ENCODE measurements at places on chromosomes 5 and 9.

- no peak for DNase-seq
Observed at GRCh38 chr5:124754206-124754927, 7.9 kb upstream of the ZNF608 start.

DNA sequence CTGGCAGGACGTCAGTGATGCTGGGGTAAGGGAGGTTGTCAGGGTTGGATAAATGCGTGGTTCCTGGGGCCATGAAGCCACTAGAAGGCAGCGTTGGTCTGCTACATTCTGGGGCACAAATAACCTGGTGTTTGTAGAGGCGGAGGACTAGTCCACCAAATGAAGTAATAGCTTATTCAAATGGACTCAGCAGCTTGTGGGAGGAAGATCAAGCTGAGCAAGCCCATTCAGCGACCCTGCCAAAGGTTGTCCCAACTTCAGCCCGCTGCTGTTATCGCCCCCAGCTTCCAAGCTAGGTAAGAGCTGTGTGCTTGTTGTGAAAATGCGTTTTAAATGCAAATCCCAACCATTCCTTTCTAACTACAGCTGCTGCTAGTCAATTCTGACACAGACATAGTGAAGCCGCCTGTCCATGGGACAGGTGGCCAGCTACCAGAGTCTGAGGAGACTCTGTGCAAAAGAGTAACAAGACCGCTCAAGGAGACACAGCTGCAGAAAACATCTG is 7.6 kb upstream of the FAM240B start:
- DNase-seq, result no peak

DNA sequence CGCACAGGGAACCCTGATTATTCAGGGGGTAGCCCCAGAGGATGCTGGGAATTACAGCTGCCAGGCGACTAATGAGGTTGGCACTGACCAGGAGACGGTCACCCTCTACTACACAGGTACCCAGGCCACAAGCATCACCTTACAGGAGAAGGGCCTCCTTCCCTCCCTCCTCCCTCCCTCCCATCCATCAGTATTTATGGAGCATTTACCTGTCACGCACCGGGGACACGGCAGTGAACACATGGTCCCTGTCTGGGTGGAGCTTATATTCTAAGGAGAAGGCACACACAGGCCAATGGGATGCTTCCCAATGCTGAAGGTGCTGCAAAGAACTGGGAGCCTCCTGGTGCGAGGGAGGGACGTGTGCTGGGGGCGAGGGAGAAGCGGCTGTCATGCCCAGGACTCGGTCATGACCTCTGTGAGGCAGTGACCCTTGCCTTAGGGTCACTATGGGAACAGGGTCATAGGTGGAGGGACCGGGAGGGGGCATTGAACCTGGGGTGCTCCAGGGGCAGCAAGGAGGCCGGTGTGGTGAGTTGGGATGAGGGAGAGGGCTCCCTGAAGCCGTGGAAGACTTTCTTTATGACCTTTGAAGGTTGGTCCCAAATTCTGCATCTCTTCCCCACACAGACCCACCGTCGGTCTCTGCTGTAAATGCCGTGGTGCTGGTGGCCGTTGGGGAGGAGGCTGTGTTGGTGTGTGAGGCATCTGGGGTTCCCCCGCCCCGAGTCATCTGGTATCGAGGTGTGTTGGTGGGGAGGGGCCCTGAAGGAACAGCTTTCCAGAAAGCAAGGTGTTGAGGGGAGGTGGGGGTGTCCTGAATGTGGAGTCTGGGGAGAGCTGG is 41.5 kb downstream of the HMCN2 start:
- DNase-seq, result no peak

- DNase-seq, result no peak
Observed at GRCh38 chr5:6376974-6377520, 1.3 kb downstream of the MED10 start.

- no peak for DNase-seq
Observed at GRCh38 chr5:98535901-98536300, 237.6 kb upstream of the RGMB start.

GRCh38 chr5:11104210-11104609 is 343.2 kb upstream of the DAP start:
- no peak for DNase-seq

- no peak for DNase-seq
Observed at GRCh38 chr9:96006296-96006879, 130.9 kb downstream of the ERCC6L2 start.

DNA sequence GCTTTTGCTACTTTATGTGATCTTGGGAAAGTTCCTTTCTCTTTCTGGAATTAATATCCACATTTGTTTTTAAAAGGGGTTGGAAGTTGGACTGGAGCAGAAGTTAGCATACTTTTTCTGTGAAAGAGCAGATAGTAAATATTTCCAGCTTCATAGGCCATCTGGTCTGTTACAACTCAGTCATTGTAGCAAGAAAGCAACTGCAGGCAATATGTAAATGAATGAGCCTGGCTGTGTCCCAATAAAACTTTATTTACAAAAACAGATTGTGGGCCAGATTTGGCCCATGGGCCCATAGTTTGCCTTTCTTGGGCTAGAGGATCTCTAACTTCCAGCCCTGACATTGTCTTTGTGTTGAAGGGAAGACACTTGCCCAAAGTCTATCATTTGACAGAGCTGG is 104.4 kb downstream of the ACTL7B start:
- no peak for DNase-seq

Measured in suppressor macrophage (primary cell).